Glutamatergic neuron (in vitro differentiated cells): ENCODE measurements at places on chromosomes 16 and 17.

- no peak for DNase-seq
Observed at GRCh38 chr16:85556456-85557082, 56.6 kb upstream of the GSE1 start.

GRCh38 chr16:14249291-14250032 is 178.3 kb downstream of the MRTFB start:
- DNase-seq = peak; percentile 57

DNA sequence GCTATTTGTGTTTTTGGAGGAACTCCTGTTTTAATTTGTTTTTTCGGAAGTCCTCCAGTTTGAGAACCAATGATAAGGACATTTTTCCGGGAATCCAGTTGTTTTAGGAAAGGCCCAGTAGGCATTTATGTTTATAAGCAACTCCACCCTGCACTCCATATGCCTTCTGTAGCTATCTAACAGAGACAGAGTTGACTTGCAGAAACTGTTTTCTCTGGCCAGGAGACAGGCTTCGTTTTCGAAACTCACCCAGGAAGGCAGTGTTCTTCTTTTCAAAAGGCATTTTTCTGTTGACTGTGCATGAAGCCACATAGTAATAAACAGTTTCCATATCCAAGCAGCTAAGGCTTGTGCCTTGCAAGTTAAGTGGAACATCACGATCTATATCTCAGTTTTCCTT is 587.1 kb downstream of the WWOX start:
- no peak for DNase-seq

DNA sequence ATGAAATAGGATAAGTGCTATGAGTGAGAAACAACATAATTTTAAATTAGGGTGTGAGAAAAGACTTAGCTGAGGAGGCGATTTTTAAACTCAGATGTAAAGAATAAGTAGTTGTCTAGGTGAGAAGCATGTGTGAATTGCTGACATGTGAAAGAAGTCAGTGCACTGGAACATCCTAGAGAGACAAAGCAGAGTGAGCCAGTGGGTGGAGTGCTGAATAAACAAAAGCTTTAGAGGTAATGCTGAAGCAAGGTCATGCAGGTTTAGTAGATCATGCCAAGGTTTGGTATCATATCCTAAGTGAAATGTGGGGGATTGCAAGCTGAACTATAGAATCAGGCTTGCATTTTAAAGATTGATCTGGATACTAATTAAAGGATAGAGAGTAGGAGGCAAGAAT is 89.4 kb downstream of the KIF2B start:
- no peak for DNase-seq

- no peak for DNase-seq
Observed at GRCh38 chr17:2055292-2056205, 646 bp downstream of the HIC1 start.

- peak; percentile 79 for DNase-seq
Observed at GRCh38 chr16:3282103-3282729, 1.1 kb upstream of the ZNF263 start.

DNA sequence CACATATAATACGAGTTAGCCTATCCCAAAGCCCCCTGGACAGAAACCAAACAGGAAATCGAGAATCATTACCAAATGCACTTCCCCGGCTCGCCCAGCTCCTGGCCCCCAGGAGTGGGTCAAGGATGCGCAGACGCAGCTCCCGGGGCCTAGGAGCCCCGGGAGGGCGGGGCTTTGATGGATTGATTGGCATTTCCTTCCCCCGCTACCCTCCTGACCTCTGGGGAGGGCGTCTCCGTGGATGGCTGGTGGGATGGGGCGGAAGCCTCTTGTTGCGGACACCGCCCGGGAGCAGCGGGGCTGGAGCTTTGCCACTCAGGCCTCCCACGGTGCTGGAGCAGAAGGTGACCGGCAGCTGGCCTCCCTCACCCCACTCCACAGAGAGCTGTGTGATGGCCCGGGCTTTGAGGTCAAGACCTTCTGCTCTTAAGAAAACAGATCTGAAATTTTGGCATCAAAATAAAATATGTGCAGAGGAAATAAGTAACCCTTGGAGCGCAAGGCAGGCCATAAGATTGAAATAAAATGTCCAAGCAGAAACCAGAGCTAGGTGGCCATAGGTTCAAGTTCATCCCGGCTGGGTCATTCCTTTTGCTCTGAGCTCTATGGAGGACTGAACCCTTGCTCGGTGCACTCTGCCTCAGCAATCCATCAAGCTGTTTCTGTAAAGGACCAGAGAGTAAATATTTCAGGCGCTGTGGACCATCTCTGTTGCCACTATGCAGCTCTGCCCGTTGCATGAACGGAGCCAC is 262.3 kb downstream of the SOX9 start:
- DNase-seq = peak; percentile 42

DNA sequence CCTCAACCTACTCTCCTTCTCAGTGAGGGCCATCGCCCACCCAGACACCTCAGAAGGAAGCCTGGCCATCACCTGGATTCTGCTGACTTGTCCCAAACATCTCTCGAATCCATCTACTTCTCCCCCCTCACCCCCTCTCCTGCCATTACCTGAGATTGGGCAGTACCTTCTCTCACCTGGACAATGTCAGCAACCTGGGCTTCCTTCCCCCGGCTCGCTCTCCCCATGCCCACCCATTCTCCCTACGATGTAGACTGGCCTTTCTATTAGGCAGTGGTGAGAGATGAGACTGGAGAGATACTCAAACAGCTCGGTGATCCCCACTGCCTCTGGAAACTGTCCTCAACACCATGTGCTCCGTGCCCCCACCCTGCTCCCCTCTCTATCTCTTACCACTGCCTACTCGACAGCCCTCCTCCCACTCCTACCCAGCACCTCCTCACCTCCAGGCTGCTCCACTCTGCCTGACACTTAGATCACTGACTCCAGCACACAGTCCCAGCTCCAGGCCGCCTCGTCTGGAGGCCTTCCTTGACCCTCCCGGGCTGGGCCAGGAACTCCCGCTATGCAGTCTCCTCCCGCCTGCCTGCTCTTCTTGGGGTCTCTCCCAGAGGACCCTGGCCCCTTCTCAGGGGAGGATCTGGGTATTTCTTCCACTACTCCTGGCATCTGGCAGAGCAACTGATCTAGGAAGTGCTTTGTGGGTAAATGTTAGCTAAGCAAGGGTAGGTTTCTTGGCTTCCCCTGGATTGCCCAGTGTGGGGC is 235.8 kb upstream of the NLRP1 start:
- no peak for DNase-seq

- DNase-seq = no peak
Observed at GRCh38 chr17:82444941-82445521, 5.5 kb downstream of the CYBC1 start.

- DNase-seq = no peak
Observed at GRCh38 chr16:88619859-88620815, 18.2 kb upstream of the IL17C start.

- no peak for DNase-seq
Observed at GRCh38 chr16:49786926-49787557, 68.9 kb downstream of the ZNF423 start.

DNA sequence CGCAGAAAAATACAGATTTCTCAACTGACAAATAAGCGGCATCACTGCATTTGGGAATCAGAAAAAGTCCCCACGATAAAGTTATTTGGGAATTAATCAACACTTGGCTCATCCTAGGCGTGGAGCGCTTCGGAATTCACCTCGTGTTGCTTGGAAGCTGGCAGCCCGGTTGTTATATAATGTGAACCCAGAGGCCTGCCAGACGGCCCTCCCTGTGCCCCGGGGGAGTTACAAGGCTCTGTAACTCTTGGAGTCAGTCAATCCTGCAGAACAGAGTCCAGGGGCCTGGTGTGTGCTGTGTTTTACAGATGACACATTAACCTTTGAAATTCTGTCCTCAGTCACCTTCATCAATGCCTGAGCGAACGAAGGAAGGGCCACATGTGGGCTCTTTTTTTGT is 111.1 kb downstream of the PITPNC1 start:
- peak; percentile 53 for DNase-seq

DNA sequence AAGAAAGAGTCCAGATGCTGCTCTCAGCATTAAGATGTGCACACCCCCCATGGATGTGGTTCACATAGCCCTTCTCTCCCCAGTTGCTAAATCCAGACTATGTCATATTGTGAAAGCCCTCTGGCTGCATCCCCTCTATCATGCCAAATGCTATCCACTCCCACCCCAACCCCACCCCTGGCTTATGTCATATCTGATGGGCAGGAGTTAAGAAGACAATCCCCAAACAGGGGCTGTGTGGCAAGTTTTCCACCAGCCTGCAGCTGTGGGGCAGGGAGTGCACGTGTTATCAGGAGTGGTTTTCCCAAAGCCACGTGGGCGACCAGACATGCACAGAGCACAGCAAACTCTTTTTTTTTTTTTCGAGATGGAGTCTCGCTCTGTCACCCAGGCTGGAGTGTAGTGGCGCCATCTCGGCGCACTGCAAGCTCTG is 10.0 kb downstream of the FAM117A start:
- DNase-seq = no peak

- no peak for DNase-seq
Observed at GRCh38 chr16:5064915-5065314, 841 bp downstream of the C16orf89 start.

DNA sequence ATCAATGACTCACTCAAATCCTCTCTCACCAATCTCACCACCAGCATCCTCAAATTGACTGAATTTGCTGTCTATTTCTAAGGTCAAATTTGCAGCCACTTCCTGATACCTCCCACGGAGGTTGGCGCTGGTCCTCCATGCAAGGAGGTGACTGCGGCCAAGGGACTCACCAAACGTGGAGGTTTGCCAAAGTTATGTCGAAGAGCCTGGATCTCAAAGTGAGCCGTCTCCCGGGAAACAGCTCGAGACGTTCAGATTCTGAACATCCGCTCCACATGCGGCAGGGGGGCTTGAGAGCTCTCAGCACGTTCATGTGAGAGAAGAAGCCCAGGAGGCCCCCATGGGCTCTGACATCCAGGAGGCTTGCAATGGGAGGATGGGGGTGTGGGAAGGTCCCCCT is 22.6 kb downstream of the LGALS3BP start:
- DNase-seq = no peak

DNA sequence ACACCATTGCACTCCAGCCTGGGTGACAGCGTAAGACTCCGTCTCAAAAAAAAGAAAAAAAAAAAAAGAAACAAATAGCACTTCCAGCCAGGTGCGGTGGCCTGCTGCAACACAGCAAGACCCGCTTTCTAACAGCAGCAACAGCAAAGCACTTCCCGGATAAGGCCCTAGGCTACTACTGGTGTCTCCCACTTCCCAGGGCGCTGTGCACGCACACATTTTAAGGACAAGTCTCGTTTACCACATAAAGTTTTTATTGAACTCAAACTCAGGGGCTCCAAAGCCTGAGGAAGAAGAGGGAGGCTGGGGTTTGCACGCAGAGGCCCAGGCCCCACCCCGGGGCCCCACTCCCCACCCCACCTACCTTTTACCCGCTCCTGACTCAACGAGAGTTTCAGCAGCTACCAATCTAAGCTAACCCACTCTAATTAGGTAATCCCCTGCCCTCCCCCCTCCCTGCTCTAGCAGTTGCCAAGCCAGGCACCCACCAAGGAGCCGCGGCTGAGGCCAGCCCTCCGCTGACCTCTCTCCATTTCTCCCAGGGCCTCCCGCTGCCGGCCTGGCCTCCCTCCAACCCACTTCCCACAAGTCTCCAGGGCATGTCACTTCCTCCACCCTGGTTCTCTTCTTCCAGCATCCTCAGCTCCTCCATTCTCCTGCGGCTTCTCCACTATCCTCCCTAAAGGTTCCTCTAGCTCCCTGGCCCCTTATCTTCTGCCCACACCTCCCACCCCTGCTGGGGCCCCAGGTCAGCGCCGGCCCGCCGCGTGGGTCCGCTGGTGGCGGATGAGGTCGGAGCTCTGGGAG is 2.4 kb downstream of the ZNF768 start:
- no peak for DNase-seq
